T-helper 17 cell (primary cell): ENCODE measurements at places on chromosomes 16 and 17. TPM values are rescaled to one million over a fixed set of nuclear protein-coding genes. Genes with fewer than 3 reads are reported as not detected.

The TEX14 gene
- total RNA-seq, result 0.60 TPM

The TM4SF5 gene
- not detected for total RNA-seq

The MYH2 gene
- total RNA-seq, result not detected

The CLEC18B gene
- 2.4 TPM for total RNA-seq

The PPM1E gene
- not detected for total RNA-seq

The CDH15 gene
- total RNA-seq, result not detected

The DNAI2 gene
- total RNA-seq, result 4.1 TPM

The CLEC18C gene
- 1.3 TPM for total RNA-seq

The OR3A2 gene
- total RNA-seq, result 1.1 TPM

The ORC6 gene
- total RNA-seq, result 7.8 TPM

The SNX20 gene
- 44.0 TPM for total RNA-seq

The CTF1 gene
- not detected for total RNA-seq

The CDRT15L2 gene
- total RNA-seq, result not detected

The NUPR1 gene
- total RNA-seq, result 0.07 TPM

The NLE1 gene
- total RNA-seq, result 9.5 TPM

The NAT9 gene
- total RNA-seq, result 32.8 TPM

The ETV4 gene
- not detected for total RNA-seq

The FAAP100 gene
- total RNA-seq, result 30.6 TPM

The CCL17 gene
- total RNA-seq, result not detected

The ACSF2 gene
- 21.8 TPM for total RNA-seq

The STH gene
- total RNA-seq, result not detected

The TRIM72 gene
- total RNA-seq, result 0.08 TPM

The GAST gene
- not detected for total RNA-seq

The ZNF205 gene
- not detected for total RNA-seq

The IRX5 gene
- total RNA-seq, result not detected

The TPSD1 gene
- not detected for total RNA-seq

The SMG1 gene
- total RNA-seq, result 192 TPM

The FOXN1 gene
- not detected for total RNA-seq

The ELOB gene
- 121 TPM for total RNA-seq

The CSNK2A2 gene
- total RNA-seq, result 54.3 TPM

The RHBDL1 gene
- total RNA-seq, result 5.9 TPM

The RNF222 gene
- total RNA-seq, result 0.62 TPM

The RAMP2 gene
- not detected for total RNA-seq

The TMEM114 gene
- total RNA-seq, result not detected

The ZNF469 gene
- total RNA-seq, result 0.55 TPM

The C16orf92 gene
- total RNA-seq, result not detected

The ZP2 gene
- total RNA-seq, result not detected

The SHCBP1 gene
- 1.6 TPM for total RNA-seq

The C17orf113 gene
- total RNA-seq, result 0.65 TPM

The CCT6B gene
- total RNA-seq, result 5.1 TPM

The LPO gene
- not detected for total RNA-seq

The RNF43 gene
- total RNA-seq, result 0.94 TPM

The TBC1D3B gene
- 3.6 TPM for total RNA-seq

The ATP6V0D1 gene
- total RNA-seq, result 76.4 TPM

The FSCN2 gene
- total RNA-seq, result 0.65 TPM

The PLD6 gene
- total RNA-seq, result 15.3 TPM

The RBFOX1 gene
- total RNA-seq, result not detected

The KCNAB3 gene
- 5.9 TPM for total RNA-seq
